ENCODE measurements at places on chromosomes 1 and 21.

DNA sequence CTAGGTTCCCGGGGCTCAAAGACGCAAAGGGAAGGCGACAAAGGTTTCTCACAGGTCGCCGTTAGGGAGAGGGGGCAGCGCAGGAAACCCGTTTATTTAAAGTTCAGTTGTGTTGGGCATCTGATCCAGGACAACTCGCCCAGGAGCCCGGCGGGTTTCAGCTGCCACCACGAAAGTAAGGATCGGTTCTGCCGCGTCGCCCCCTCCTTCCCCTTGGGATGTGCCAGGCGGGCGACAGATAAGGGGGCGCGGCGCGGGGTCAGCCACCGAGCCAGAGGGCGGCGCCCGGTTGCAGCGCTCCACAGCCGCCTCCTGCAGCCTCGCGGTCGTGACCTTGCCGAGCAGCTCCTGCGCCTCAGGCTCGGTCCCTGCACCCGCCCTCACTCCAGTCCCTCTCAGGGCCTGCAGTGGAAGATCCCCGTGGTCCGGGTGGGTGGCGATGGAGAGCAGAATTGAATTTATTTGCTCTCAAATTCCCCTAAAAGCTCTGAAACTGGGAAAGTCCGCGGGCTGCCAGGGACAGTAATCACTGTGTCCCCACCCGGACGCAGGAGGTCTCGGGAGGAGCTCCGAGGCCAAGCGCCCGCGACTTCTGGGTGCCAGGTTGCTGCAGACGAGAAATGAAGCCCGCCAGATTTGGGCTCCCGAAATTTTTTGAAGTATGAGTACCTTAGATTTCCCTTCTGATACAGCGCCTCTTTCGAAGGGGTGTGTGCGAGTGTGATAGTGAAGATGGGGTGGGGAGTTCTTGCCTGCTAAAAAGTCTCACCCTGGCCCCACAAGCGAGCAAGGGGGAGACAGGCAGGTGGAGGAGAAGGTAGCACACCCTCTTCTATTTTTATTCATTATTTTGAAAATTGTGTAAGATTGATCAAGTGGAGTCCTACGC is 28.4 kb upstream of the NFIA start:
- peak; percentile 14 for DNase-seq

GRCh38 chr1:89635825-89636815 is 3.2 kb downstream of the LRRC8C start:
- no peak for DNase-seq

DNA sequence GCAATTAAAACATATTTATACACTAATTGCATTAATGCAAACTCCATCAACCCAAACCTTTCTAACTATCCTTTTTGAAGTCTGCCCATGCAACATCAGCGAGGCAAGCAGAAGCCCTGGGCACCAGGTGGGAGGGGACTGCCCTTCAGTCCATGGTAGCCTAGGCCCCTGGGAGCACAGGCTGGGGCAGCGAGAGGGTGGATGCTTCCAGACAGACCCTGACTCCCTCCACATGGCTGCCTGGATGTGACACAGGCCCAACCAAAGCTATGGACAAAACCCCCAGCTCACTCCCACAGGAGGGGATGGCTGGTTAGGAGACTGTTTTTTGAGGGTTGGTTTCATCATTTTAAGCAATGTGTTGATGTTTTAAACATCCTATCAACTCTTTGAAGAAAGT is 17.8 kb upstream of the LRRC47 start:
- DNase-seq, result no peak

GRCh38 chr1:6784560-6785317 is 515 bp upstream of the CAMTA1 start:
- DNase-seq, result peak; percentile 100

DNA sequence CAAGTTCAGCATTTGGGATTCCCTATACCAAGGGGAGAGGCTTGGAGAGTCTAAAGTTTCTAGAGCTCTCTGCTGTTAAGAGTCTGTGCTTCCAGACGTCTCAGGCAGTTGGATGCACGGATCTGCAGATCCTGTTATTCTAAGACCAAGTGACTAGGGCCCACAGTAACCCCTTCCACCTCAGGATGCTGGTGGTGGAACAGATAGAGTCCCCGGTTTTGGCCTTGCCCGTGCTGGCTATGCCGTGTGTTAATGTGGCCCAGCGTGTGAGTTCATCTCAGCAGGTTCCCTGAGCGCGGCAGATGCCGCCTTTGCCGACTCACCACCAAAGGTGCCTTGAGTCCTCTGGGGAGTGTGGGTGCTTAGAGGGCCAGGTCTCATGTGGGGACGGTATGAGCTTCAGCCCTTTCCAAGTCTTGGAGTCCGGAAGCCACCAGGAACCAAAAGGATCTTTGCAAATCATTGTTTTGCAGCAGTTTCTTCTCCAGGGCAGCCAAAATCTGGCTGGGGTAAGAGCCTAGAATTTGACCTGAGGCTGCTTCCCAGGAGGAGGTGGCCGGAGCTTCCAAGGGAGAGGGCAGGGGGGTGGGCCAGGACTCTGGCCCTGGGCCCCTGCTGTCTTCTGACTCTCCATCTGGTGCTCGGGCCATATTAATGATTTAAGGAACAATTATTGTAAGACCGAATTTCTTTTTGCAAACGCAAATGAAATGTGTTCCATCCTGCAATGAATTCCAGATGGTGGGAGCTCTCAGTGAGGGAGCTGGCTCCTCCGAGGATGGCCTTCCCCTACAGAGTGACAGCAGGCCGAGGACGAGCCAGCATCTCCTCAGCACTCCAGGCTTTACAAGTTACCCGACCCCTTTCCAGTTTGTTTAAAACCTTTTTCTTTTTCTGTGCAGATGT is 205.7 kb downstream of the FOXD2 start:
- no peak for DNase-seq

GRCh38 chr1:111361761-111362160 is 65.8 kb downstream of the OVGP1 start:
- DNase-seq, result no peak

- no peak for DNase-seq
These were observed 32.2 kb upstream of the IFNAR2 start for GRCh38 chr21:33197496-33197895.

DNA sequence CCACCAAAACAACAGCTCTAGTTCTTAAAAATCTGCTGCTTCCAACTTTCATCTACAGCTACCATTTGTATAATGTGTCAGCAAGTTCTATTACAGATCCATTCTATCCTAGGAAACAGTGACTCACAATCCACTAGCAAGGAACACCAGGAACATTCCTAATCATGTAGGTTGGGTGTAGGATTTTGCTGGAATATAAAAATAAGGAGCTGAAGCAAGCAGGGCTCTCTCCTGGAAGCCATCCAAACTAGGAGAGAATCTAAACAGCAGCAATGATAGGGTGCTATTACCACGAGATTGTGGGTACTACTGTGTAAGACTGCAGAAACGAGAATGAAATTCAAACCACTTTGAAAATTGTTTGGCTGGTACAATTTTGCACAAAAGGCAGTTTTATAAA is 135.0 kb downstream of the PTPN14 start:
- no peak for DNase-seq

DNA sequence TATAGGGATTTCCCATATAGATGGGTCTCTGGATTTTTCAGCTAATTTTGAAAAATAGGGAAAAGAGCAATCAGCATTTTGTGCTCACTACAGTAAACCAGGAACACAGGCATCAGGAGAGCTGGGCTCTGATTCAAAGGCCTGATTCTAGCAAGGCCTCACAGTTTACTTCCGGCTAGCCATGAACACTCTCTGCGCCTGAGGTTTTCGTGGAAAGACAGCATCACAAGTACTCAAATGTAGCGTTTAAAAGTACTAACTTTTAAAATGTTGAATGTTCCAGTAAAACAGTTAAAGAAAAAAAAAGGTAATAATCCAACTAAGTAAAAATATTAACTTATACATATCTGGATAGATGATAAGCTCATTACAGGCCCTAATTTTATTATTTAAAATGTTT is 120.6 kb downstream of the SLC45A1 start:
- DNase-seq, result no peak

GRCh38 chr1:164625004-164625617 is 66.1 kb downstream of the PBX1 start:
- no peak for DNase-seq

DNA sequence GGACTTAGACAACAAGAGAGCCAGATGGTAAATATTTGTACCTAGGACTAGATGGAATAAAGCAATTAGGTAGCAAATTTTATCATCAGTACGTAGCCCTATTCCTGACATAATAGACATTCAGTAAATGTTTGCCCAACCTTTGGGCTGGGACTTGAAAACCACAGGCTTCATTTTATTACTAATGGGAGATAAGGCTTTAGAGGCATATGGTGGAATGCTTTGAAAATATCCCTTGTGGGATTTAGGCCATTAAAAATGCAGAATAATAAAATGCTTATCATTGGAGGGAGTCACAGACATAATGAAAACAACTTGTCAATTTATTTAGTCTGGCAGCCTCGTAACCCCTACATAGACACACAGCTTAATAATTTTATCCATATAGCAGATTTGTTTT is 296.1 kb upstream of the SPAG17 start:
- no peak for DNase-seq

DNA sequence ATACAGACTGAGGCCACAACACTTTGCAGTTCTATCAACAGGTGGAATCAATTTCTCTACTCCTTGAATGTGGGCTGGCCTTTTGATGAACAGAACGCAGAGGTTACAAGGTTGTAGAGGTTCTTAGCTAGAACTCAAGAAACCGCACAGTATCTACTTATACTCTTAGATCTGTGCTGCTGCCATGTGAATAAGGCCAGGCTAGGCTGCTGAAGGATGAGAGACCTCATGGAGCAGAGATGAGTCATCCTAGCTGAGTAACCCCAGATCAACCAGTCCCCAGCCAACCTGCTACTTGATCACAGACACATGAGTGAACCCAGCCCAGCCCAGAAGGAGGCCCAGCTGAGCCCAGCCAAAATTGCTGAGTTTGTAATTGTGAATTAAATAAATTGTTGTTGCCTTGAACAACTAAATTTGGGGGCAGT is 35.3 kb upstream of the BCAR3 start:
- peak; percentile 61 for DNase-seq

DNA sequence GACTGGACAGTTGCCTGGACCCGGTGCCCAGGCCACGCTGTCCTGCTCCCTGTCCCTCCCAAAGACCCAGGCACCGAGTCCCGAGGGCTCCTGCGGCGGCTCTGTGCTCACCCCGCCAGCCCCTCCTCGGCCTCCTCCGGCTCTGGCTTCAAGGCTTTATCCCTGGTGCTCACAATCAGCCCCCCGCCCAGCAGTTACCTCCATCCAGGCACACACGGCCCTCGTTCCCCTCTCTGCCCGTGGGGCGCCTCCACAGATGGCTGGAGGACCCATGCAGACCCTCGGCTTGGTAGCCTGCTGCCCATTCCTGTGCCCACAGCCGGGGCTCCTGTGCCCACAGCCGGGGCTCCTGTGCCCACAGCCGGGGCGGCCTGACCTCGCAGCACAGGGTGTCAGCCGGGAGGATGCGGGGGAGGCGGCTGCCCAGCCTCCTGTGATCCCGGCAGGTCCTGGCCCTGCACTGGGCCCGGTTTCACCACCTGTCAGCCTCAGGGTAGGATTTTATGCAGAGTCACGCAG is 52.3 kb upstream of the COL18A1 start:
- DNase-seq, result no peak

- DNase-seq, result no peak
These were observed 44.9 kb downstream of the BCAR3 start for GRCh38 chr1:93636712-93637111.

- DNase-seq, result no peak
These were observed 74.3 kb upstream of the PAX7 start for GRCh38 chr1:18556364-18556763.

- DNase-seq, result no peak
These were observed at the start of gene TFF2 for GRCh38 chr21:42350927-42351426. TSS of gene TFF2 (minus strand) at chr21:42350994. CDS start at chr21:42350957, 37 bp downstream.

- no peak for DNase-seq
These were observed 1.8 kb downstream of the MYCL start for GRCh38 chr1:39899611-39900538.

DNA sequence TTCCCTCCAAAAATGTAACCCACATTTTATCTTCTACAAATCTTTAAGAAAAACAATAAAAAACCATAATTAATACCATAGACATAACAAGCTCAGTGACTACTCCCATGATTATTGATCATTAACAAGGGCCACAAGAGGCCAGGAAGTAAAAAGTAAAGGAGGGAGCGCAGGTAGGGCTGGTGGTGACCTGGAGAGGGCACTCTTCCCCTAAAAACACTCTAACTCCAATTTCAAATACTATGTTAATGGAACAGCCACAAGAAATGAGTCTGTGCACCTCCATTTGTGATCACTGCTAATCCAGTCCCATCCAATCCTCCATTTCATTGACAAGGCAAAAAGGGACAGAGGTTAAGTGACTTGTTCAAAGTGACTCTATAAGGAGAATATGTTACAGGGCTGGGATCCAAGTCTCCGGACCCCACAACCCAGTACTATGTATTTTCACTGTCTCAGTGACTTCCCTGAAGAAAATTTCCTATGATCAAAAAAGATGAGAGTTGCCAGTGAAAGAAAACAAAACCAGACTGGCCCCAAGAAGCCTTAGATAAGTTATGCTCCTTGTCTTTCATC is 41.2 kb upstream of the CFAP298 start:
- peak; percentile 50 for DNase-seq

DNA sequence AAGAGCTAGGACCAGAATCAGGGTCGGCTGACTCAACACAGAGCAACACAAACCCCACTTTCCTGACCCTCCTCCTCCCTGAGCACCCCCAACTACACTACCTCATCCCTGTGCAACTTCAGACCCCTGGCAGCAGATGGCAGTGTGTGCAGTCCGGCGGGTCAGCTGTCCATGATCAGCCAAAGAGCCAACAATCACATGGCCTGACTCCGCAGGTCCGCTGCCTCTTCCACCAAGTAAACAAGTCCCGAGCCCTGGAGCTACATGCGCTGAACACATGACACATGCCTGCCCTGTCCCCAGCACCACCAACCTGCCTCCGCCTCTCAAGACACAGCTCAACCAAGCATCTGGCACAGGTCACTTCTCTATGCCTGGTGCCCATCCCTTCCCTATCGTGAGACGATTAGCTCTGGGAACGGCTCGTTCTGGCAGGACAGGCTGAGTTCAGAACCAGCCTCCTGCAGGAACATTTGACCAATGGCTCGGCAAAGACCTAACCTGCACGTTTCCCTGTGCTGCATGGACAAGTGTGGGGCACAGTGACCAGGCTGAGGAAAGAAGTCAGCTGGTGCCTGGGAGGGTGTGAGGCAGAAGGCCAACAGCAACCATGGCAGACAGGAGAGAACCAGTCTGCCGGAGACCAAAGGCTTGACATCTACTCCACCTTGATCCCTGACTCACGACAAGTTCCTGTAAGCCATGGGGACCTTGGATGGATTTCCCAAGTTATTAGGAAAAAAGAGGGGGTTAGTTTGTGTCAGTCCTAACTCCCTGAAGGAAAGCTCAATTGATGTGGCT is 60.3 kb downstream of the CD46 start:
- DNase-seq, result no peak

DNA sequence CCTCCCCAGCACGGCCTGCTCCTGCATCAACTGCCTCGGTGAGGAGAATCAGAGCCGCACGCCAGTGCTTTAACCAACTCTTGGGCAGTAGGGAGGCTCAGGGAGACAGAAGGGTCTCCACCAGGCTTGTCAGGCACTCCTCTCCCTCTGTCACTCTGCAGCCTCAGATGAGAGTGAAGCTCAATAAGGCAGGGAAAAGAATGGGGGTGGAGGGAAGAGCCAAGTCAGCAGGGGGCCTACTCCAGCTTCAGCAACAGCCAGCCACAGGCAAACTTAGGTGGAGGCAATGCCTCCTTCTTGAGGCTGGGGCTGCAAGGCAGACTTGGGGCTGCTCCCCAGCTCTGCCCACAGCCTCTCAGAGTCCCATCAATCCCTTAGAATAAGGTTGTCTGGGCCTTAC is 51.8 kb upstream of the A3GALT2 start:
- no peak for DNase-seq

- no peak for DNase-seq
These were observed 135.1 kb downstream of the RRAGC start for GRCh38 chr1:38724160-38725131.

- no peak for DNase-seq
These were observed 41.4 kb upstream of the GJB5 start for GRCh38 chr1:34713443-34713842.

Measured in activated naive CD4-positive, alpha-beta T cell treated with anti-CD3 and anti-CD28 coated beads for 36 hours (primary cell).